Left ventricle myocardium inferior (tissue), 1 donor: ENCODE measurements at places on chromosomes 4 and X. TPM values are rescaled to one million over a fixed set of nuclear protein-coding genes. Genes with fewer than 3 reads are reported as not detected.

GRCh38 chrX:12153741-12154140, 15.5 kb downstream of the FRMPD4 start:
- no peak for DNase-seq
- no peak overlapping the region for H3K27ac ChIP-seq
- H3K4me3 ChIP-seq = no peak overlapping the region

GRCh38 chr4:3601992-3602391, 69.8 kb upstream of the LRPAP1 start:
- no peaks in the 10 kb centered on the region for H3K4me1 ChIP-seq
- DNase-seq = no peak
- no peak overlapping the region for H3K4me3 ChIP-seq
- no peaks in the 10 kb centered on the region for H3K36me3 ChIP-seq
- H3K27ac ChIP-seq = no peak overlapping the region

GRCh38 chr4:140497747-140498636, at the start of gene MGAT4D:
TSS of gene MGAT4D (minus strand) at chr4:140498293. CDS start at chr4:140498222, 71 bp downstream.
- peaks cover 8% of the 10 kb centered on the region for H3K4me1 ChIP-seq
- no peak for DNase-seq
- H3K36me3 ChIP-seq = no peaks in the 10 kb centered on the region
- H3K27ac ChIP-seq = no peak within 1 kb of the TSS

DNA sequence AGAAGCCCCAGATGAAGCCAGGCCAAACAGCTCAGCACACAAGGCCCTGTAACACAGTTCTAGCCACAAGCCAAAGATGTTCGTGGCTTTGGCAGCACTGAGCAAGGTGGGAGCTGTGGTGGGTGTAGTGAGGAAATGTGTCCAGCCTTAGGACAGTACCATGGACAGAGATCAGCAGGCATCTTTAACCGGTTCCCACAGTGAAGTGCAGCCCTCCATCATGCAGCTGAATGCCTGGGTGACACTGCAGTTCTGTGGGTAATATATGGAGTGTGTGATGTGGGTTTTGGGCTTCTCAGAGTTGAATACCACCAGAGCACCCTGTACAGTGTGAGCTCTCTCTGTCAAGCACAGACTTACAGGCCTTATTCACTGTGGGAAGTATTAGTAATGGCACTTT, 6.0 kb upstream of the NEXMIF start:
- no peaks in the 10 kb centered on the region for H3K27me3 ChIP-seq
- no peaks in the 10 kb centered on the region for H3K4me1 ChIP-seq
- no peaks in the 10 kb centered on the region for H3K36me3 ChIP-seq
- DNase-seq = no peak
- H3K27ac ChIP-seq = no peak overlapping the region

Gene CENPI
- total RNA-seq = 0.27 TPM

Gene IGFBP7
- total RNA-seq = 698 TPM
